ENCODE measurements at places on chromosomes 3 and 15.

DNA sequence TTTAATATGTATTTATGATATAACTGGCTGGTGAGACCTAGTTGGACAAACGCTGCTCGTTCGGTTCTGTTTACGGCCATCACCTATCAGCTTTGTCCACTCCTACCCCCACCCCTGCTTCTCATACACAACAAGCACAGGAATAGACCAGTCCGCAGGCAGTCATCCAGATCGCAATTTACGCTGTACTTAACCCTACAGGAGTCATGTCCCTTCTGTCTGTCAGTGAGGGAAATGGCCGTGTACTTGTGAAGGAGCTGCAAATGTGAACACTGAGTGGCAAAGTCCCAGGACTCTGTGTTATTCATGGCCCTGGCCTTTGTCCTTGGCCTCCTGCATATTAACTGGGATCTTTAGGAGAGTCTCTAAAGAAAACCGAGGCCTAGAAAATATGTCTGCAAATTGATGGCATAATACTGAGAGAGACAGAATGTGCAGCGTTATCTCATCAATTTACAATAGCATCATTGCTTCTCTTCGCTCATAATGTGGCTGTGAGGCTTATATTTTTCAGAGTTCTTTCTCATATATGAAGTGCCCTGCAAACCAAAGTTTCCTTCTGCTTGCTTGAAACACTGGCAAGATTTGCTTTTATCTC is 7.2 kb upstream of the ABHD10 start:
- DNase-seq: no peak

- no peak for DNase-seq
Measured at GRCh38 chr3:182375916-182376315, 417.4 kb upstream of the ATP11B start.

DNA sequence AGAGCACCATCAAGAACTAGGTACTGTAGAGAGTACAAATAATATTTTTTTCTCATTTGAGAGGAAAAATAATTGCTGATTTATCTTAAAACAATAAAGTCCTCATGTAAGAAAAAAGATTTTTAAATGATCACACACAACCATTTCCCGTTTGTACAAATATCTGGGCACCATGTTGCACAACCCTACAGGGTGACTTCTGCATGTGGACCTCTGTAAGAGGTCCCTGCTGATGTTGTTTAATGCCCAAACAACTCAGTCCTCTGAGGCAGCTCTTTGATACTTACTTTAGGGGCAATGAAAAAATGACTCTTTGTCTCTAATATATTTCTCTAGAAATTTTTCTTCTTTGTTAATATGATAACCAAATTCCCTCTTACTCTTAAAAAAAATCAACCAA is 168.1 kb upstream of the SATB1 start:
- no peak for DNase-seq

DNA sequence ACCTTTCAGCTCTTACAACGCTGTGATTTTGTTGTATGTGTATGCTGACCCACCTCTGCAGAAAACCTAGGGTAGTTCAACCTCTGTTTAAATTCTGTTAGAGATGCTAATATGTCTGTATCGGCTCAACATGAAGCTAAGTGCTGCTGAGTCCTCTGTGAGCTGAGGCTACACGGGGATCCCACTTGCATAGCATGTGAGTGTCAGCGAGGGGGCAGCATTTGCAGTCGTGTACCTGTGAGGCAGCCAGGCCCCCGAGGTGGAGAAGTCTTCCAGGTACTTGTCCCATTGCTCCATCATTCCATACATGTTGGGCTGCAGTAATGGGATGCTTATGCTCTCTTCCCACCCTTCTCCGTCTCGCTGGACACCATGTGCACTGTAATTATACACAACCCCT is 3.7 kb downstream of the MKRN2OS start:
- no peak for DNase-seq

- no peak for DNase-seq
Measured at GRCh38 chr15:40320931-40321371, 2.5 kb upstream of the INAFM2 start.

- no peak for DNase-seq
Measured at GRCh38 chr3:20108869-20109268, 68.6 kb downstream of the KAT2B start.

DNA sequence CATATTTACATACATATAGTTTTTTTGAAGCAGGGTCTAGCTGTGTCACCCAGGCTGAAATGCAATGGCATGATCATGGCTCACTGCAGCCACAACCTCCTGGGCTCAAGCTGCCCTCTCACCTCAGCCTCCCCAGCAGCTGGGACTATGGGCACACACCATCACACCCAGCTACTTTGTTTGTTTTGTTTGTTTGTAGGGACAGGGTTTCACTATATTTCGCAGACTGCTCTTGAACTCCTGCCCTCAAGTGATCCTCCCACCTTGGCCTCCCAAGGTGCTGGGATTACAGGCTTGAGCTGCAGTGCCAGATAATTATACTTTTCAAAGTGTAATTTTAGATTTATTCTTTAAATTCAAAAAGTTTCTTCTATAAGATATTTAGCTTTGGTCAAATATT is 10.2 kb downstream of the GTF2A2 start:
- DNase-seq: no peak

GRCh38 chr3:187952849-187953248 is 201.1 kb upstream of the LPP start:
- DNase-seq: no peak

- DNase-seq: no peak
Measured at GRCh38 chr3:197791892-197792647, 1.0 kb downstream of the LRCH3 start.

DNA sequence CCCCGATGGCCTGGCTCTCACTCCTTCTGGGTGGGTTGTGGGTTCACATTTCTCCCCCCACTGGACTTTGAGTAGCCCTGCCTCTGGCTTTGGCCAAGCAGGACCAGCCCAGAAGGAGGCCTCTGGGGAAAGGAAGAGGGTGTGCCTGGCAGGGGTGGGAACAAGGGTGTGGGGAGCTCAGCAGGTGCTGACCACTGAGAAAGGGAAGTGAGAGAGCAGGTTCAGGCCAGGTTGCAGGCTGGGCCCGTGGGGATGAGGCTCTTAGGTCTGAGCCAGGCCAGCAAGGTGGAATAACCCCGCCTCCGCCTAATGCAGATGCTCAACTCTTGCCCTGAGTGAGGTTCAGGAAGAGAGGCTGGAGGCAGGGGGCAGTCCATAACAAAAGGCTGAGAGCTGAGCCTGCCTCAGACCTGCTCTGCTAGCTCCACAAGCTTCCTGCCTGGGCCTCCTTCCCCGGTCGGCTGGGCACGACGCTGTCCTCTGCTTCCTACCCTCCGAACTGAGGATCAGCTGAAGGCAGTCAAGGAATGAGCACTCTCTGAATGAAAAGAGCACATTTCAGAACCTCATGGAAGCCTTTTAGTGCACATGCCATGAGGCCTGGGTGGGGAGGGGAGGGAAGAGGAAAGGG is 82.7 kb downstream of the TLE3 start:
- no peak for DNase-seq

DNA sequence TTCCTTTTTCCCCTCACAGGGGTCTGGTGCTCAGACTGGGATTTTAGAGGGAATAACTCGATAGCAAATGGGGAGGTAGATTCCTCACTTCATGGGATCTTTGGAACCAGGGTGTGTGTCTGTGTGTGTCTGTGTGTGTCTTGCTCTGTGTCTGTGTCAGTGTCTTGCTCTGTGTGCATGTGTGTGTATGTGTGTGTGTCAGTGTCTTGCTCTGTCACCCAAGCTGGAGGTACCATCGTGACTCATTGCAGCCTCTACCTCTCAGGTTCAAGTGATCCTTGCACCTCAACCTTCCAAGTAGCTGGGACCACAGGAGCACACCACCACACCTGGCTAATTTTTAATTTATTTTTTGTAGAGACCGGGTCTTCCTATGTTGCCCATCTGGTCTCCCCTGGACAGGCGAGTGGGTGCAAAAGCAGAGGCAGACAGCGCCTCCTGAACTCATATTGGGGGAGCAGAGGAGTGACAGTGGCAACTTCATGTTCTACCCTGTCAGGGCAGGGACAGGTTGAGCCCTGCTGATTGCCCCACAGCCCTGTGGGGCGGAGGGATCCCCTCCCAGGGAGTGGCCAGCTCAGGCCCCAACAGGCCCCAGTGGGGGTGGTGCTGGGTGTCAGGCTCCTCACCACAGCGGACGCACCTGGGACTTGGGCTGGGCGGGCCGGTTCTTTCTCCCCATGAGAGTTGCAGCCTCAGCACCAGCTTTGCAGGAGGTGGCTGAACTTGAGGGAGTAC is 10.4 kb upstream of the SEMA4B start:
- no peak for DNase-seq

- no peak for DNase-seq
Measured at GRCh38 chr3:35223632-35224394, 415.5 kb upstream of the ARPP21 start.
